GM18507 (cell line): ENCODE measurements at places on chromosomes 7 and 10.

GRCh38 chr7:102828286-102828685 lies 79.5 kb downstream of the FAM185A start:
- DNase-seq = no peak

DNA sequence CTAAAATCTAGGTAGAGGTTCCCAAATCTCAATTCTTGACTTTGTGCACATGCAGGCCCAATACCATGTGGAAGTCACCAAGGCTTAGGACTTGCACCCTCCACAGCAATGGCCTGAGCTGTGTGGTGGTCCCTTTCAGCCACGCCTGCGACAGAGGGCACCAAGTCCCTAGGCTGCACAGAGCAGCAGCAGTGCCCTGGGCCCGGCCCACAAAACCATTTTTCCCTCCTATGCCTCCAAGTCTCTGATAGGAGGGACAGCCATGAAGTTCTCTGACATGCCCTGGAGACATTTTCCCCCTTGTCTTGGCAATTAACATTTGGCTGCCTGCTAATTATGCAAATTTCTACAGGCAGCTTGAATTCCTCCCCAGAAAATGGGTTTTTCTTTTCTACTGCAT lies 375.5 kb downstream of the SORCS1 start:
- DNase-seq = no peak

DNA sequence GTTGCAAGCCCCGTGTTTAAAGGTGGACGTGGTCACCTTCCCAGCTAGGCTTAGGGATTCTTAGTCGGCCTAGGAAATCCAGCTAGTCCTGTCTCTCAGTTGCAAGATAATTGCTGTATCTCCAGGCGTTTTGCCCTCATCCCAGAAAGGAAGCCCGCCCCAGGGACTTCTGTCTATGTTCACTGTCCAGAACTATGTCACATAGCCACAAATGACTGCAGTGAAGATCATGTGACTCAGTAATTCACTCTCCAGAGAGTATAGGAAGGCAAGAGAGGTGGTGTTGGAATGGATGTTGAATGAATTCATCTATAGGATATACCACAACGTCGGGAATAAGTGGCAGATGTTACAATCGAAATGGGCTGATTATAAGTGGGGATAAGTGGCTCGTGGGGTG lies 349 bp upstream of the ERVW-1 start:
- DNase-seq = no peak

DNA sequence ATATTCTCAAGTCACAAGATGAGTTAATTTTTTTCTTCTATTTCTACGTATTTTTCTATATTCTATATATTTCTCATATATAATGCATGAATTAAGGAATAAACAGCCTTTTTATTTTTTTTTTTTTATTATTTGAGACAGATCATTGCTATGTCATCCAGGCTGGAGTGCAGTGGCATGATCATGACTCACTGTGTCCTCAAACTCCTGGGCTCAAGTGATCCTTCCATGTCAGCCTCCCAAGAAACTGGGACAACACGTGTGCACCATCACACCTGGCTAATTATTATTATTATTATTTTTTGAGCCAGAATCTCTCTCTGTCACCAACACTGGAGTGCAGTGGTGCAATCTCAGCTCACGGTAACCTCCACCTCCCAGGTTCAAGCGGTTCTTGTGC lies 1.5 kb downstream of the CLDN12 start:
- no peak for DNase-seq
